Esophagus squamous epithelium (tissue), 5 donors: ENCODE measurements at places on chromosomes 6 and 20.

DNA sequence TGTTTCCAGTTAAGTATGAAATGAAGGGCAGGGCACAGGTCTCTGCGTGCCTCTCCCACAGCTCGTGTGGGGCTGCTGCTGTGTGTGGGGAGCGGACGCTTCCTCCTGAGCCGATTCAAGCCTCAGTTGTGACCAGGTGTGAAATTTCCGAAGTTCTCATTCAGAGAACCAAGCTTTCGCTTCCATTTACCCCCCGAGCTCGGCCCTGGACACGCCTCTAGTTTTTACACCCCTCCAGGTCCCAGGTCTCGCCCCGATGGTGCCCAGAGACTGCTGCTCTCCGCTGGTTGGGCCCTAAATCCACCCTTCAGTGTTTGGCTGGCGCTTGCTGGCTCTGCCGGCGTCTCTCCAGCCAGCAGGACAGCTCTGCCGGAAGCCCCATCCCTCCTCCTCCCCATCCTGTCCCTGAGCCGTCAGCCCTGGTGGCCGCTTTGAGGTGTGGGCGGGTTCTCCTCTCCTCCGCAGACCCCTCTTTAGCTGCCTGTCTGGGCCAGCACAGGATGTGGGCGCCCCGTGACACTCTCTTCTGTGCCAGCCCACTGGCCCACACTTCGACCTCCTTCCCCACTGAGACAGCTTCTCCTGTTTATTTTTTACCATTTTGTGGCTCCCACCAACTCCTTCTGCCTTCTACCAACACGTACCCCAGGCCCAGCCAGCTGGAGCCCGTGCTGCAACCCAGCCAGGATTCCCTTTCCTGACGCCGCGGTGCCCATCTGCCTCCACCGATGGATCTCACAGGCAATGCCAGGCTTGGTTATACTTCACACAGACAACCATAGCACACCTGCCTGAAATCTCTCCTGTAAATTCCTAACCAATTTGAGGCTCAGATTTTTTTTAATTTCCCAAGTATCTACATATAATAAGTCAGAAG, 142.8 kb downstream of the DLL1 start:
- DNase-seq = no peak

GRCh38 chr6:122322824-122323223, 76.6 kb upstream of the HSF2 start:
- DNase-seq = no peak

- DNase-seq = no peak
Observed at GRCh38 chr6:137874204-137875057, 7.4 kb downstream of the TNFAIP3 start.

DNA sequence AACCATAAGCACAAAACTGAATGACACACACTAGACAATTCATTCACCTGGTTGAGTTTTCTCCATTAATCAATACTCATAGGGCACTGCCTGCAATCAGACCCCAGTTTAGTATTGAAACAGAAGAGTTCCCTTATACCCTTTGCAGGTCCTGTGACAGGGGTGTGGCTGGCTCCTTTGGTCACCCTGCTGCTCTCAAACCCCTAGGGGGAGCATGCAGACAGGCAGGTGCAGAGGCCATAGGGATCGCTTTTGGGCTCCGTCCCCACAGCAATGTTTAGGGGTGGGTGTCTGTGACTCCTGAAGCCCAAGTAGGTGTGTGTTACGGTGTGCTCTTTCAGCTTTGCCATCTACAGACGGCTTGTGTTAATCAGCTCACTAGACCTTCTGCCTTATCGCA, 210.4 kb downstream of the CENPW start:
- no peak for DNase-seq

DNA sequence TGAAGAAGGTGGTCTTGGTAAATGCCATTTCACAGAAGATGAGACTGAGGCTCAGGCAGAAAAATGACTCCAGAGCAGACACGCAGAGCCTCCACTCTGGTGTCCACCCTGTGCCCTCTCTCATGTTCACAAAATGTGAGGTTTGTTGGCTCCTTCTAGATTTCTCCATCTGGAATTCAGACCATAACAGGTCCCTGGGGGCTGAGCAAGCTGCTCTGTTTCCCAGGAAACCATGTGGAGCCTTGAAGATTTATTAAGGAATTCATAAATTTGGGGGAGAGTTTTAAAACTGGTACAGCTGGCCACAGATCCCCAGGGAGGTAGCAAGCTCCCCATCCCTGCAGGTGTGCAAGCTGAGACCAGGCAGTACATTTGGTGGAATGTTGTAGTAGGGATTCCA, 38.8 kb upstream of the SIRPA start:
- no peak for DNase-seq

DNA sequence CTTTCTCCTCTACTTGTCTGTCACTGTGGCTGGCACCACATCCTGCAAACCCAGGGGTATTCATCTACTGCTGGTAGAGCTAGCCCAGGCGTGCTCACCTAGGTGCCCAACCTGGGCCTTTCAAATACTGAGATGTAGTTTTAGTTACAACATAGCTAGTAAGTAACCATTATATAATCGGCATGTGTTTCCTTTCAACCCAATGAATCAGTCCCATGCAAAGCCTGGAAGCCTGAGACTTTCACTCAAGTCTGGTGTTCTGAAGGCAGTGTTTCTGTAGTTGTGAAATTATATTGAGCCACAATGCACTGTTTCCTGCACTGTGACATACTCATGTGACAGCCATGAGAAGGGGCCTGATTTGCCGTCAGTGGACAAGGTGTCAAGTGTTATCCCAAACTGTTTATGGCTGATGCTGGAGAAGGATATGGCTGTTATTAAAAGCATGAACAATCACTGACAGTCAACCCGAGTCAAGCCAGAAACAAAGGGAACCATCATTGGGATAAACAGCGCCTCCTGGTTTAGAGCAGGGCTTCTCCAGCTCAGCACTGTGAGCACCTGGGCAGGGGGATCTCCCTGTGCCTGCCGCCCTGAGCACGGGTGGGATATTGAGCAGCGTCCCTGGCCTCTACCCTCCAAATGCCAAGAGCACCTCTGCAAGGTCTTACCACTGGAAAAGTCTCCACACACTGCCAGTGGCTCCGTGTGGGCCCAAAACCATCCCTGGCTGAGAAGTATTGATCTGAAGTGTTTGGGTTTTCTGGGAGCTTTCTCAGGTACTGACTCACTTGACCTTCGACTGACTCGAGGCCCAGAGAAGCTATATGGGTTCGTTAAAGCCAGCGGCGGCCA, 1.6 kb downstream of the PSMA7 start:
- DNase-seq = no peak

GRCh38 chr20:46709459-46710152, at the start of gene SLC2A10:
Gene SLC2A10 (plus strand): TSS chr20:46709649. CDS start chr20:46709737, 88 bp downstream.
- DNase-seq = no peak

DNA sequence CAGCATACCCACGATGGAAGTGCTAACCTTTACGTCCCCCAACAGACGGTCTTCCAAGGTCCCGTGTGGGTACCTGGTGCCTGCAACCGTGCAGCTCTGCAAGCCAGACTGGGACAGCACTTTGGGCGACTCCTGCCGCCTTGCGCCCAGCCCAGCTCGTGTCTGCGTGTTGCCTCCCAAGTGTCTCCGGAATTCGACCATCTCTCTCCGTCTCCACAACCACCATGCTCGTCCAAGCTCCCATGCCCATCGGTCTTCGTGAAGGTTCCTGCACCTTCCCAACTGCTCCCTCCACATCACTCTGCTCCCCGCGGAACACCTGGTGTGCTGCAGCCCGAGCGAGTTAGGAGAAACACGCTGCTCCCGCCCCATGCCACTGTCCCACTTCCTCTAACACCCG, 173.2 kb upstream of the AFDN start:
- DNase-seq = no peak

- no peak for DNase-seq
Observed at GRCh38 chr6:23320471-23321015, 751.2 kb downstream of the HDGFL1 start.

- DNase-seq = no peak
Observed at GRCh38 chr20:53074811-53075314, 102.7 kb downstream of the TSHZ2 start.

DNA sequence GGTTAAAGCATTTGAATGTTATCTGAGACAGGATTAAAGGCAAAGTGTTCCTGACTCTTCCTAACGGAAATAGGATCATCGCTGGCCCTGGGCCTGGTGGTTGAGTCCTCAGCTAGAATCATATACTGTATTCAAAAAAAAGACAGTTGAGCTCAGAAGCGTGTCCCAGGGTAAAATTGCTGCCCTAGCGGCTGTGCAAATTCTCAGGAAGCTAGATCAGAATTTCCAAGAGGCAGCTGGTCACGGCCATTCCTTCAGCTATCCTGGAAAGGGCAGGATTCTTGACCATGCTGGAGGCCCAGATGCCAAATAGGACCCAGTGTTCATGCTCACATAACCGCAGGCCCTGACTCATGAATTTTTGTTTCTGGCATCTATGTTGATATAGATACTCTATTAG, 67.4 kb downstream of the STMND1 start:
- DNase-seq = no peak

GRCh38 chr6:34154668-34155447, 9.0 kb upstream of the GRM4 start:
- DNase-seq = no peak

DNA sequence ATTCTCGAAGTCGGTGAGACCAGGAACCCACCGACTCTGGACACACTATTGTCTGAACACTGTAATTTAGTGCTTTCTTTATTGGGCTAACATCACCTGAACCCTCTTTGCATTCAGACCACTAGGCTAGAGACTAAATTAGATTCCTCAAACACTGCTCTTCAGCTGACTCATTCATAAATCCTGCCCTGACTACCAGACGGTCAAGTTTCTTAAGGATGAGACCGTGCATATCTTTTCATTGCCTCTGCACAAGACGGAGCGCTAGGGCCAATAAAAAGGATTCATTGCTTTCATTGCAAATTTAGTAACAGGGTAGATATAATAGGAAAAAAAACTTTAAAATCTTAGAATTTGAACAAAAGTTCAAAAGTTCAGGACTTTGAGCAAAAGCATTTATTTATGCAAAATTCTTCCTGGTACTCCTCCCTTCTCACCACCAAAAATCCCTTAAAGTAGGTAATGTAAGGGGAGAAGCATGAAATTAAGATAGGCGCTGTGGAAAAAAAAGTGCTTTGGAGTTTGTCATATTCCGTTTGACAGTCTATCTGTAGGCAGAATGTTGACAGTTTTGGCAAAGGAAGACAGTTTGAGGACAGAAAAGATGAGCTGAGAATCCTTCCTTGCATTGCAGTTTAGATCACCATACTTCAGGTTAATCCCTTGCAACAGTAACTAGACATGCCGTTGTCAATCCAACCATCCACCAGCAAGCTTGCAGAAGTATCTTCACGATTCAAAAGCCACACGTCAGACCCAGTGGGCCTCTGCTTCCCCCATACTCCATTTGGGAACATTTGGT, 328.6 kb upstream of the JARID2 start:
- DNase-seq = no peak

DNA sequence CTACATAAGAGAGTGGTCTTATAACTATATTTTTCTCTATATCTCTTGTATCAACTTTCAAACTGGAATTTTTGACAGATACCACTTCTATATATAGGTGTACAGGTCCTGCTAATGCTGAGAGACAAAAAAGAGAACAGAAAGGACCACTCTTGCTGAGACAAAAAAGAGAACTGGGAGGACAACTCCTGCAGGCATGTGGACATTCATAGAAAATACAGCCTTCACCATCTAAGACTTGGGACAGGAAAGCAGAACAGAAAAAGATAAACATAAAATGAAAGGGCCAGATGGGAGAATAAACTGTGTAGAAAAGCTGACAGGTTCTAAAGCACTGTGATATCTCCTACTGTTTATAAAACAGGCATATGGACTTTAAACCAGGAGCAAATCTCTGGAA, 541.0 kb upstream of the ADGRB3 start:
- DNase-seq = no peak

- no peak for DNase-seq
Observed at GRCh38 chr20:59603176-59603575, 1.2 kb upstream of the PHACTR3 start.

DNA sequence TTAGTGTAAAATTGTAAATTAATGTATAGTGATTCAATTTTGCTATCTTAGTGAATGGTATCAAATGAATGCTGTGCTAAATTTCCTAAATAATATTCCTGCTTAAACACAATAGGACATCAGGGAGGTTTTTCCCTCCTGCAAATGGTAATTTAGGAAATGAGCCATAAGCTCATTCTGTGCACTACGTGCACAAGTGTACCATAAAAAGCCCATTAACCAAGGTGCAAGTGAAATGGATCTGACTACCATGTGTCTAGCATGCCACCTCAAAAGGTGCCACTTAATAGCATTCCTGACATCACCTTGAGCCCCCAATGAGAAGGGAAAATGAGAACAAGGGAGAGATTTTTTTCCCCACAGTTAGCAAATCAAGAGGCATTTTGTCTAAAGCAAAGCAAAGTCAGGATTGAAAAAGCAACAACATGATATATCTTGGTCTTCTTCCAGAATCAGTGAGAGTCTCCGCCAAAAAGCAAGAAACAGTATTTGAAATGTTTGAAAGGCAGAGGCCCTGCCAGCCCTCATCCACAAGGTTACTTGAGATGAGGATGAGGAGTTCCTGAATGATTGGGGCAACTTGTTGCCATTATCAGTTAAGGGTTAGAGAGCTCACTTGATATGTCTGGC, 334.2 kb upstream of the RSPO3 start:
- no peak for DNase-seq

GRCh38 chr6:56073761-56074160, 173.6 kb downstream of the COL21A1 start:
- no peak for DNase-seq

GRCh38 chr20:942611-943010, 26.5 kb upstream of the ANGPT4 start:
- DNase-seq = no peak

- no peak for DNase-seq
Observed at GRCh38 chr6:47455533-47456209, 21.9 kb upstream of the CD2AP start.

- DNase-seq = no peak
Observed at GRCh38 chr6:12485226-12485764, 195.1 kb downstream of the EDN1 start.

- no peak for DNase-seq
Observed at GRCh38 chr6:40587240-40588069, at the start of gene LRFN2. Gene LRFN2 (minus strand): TSS chr6:40587364.

DNA sequence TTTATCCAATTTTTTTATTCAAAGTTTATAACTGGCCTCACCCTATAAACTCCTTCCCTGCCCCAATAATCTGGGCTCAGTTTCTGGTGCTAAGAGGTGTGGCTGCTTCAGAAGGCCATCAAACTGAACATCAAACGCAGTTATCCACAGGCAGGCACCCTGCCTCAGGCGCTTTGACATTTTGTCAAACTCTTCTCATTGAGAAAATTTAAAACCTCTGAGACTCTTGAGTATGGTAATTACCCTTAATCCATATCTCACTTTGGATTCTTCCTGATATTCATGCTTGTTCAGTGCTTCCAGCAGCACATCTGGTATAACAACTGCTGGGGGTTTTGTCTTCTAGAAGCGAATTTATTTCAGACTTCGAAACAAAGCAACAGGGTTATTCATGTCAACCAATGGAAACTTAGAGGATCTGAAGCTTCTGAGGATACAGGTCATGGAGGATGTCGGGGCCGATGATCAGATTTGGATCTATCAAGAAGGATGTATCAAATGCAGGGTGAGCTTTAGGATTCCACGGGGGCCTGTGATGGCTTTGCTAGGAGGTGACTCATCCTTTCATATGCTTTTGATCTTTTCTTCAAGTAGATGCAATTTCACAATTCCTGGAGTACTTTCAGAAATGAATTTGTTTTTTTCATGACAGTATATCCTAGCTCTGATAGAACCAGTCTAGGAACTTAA, 68.2 kb downstream of the RTN4IP1 start:
- no peak for DNase-seq

GRCh38 chr6:33740794-33741193, 5.9 kb downstream of the IP6K3 start:
- DNase-seq = no peak

- no peak for DNase-seq
Observed at GRCh38 chr20:32522776-32523612, 62.1 kb downstream of the NOL4L start.
